ENCODE measurements at places on chromosomes 16 and 17.
A peak's percentile ranks its signal among the peaks of the same experiment; 100 is the strongest.

- peak overlapping the region; percentile 41 for H3K4me3 ChIP-seq
Measured at GRCh38 chr16:3188925-3189825, 1.2 kb downstream of the OR1F1 start.

- no peaks in the 10 kb centered on the region for H3K36me3 ChIP-seq
- DNase-seq: no peak
- H3K27ac ChIP-seq: no peak overlapping the region
- H3K4me1 ChIP-seq: no peaks in the 10 kb centered on the region
- peaks cover 3% of the 10 kb centered on the region for H3K27me3 ChIP-seq
Measured at GRCh38 chr17:58279736-58280479, 827 bp downstream of the MPO start.

- H3K27me3 ChIP-seq: no peaks in the 10 kb centered on the region
- no peaks in the 10 kb centered on the region for H3K36me3 ChIP-seq
- no peak for DNase-seq
- H3K4me3 ChIP-seq: no peak overlapping the region
- no peak overlapping the region for H3K27ac ChIP-seq
Measured at GRCh38 chr16:35792516-35793285, 2333.3 kb downstream of the TP53TG3F start.

DNA sequence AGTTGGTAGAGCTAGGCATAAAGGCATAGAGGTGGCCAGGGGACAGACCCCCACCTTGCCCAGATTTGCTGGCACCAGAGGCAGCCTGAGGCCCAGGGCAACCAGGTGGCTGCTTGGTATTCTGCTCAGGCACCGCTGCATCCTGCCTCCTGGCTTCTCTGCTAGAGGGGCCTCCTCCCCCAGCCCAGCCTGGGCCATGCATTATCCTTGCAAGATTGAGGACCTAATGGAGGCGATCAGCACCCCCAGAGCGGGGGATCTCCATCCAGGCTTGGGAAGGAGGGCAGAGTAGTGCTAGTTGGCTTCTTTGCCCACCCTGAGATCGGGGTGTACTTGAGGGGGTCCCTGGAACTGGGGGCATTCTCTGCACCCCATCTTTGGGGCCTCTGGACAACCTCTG, 23.8 kb downstream of the CDK5RAP3 start:
- no peaks in the 10 kb centered on the region for H3K4me1 ChIP-seq
- H3K27ac ChIP-seq: no peak overlapping the region
- no peak for DNase-seq
- no peak overlapping the region for H3K4me3 ChIP-seq
- H3K27me3 ChIP-seq: no peaks in the 10 kb centered on the region

- no peak for DNase-seq
- H3K4me1 ChIP-seq: no peaks in the 10 kb centered on the region
- no peaks in the 10 kb centered on the region for H3K36me3 ChIP-seq
Measured at GRCh38 chr17:2770129-2770528, 20.7 kb upstream of the CCDC92B start.

GRCh38 chr16:15440852-15441251, 6.5 kb downstream of the BMERB1 start:
- peaks cover under 1% of the 10 kb centered on the region for H3K27me3 ChIP-seq
- H3K27ac ChIP-seq: no peak overlapping the region
- no peaks in the 10 kb centered on the region for H3K4me1 ChIP-seq
- no peak overlapping the region for H3K4me3 ChIP-seq
- DNase-seq: no peak

DNA sequence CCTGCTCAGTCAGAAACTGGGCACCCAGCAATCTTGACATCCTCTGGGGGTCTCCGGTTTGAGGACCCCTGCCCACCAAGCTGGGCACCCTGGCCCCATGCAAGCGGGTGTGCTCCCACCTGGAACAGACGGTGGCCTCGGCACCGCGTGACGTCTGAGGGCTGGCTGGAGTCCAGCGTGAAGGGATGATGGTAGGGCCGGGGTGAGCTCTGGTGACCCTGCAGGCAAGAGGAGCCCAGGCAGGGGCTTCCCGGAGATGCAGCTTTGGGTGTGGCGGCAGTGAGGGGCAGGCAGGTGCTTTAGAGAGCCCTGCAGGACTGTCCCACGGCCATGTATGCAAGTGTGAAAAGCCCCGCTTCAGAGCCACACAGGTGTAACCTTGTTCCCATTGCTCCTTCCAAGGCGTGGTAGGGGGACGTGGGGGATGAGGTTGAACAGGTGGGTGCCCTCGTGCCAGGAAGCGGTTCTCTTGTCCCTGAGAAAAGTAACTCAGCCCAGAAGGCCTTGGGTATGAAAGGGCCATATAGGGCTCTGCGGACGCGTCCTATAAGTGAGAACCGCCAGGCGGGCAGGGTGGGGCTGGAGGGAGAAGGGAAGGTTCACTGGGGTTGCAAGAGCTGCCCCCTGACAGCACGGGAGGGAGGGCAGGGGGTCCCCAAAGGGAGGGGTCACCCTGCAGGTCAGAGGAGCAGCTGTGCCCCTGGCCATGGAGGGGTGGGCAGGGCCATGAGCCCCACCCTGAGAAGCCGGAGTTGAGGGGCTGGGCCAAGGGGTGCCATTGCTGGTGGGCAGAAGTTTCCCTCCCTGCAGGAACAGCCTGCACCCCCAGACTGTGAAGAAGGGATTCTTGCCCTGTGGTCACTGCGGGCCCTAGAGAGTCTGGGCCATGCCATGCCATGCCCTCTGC, 9.2 kb downstream of the RGS11 start:
- H3K4me1 ChIP-seq: no peaks in the 10 kb centered on the region
- no peak overlapping the region for H3K4me3 ChIP-seq
- H3K36me3 ChIP-seq: peaks cover 22% of the 10 kb centered on the region
- H3K27me3 ChIP-seq: no peaks in the 10 kb centered on the region
- DNase-seq: no peak

- no peak overlapping the region for H3K4me3 ChIP-seq
- no peak for DNase-seq
- no peaks in the 10 kb centered on the region for H3K4me1 ChIP-seq
- no peaks in the 10 kb centered on the region for H3K27me3 ChIP-seq
Measured at GRCh38 chr17:71339206-71339605, 781.6 kb upstream of the SOX9 start.

GRCh38 chr16:79269211-79269863, 331.2 kb downstream of the MAF start:
- H3K27me3 ChIP-seq: no peaks in the 10 kb centered on the region
- H3K36me3 ChIP-seq: no peaks in the 10 kb centered on the region
- H3K4me1 ChIP-seq: peaks cover 52% of the 10 kb centered on the region
- DNase-seq: no peak

GRCh38 chr17:40177275-40177874, at the start of gene RAPGEFL1:
Gene RAPGEFL1 (plus strand): TSS chr17:40177470. CDS start chr17:40177862, 392 bp downstream.
- peak; percentile 70 for DNase-seq
- no peak within 1 kb of the TSS for H3K27ac ChIP-seq
- peaks cover 2% of the 10 kb centered on the region for H3K36me3 ChIP-seq

DNA sequence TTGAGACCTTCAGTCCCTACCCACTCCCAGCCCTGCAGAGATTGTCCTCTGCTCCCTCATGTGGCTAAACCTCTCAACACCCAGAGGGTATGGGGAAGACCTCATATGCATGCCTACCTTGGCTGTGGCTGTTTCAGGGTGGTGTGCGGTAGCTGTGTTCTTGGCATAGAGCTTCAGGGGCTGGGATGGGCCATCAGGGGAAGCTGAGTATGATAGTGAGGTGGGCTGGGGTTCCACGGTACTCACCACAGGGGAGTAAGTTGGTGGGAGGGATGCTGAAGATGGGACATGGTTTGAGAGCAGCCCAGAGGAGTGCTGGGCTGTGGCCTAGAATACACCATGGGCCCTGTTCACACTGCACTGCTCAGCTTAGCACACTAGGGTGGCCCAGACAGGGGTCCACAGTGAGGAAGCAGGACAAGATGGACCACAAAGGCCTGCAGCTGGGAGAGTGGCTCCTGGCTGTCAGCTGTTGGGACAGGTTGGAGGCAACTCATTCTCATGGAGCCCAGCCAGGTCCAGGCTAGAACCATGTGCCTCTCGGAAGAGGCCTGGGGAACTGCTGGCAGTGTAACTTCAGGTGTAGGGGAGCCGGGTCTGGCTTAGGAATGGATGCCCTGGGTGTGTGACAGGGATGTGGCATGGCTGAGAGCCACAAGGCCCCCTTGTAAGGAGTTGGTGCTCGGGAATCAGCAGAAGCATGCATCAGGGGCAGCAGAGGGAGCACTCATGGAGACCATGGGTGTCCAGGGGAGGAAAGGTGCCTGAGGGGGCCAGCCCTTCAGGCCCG, 3.1 kb downstream of the MFAP4 start:
- H3K27me3 ChIP-seq: no peaks in the 10 kb centered on the region
- peaks cover 22% of the 10 kb centered on the region for H3K36me3 ChIP-seq
- no peak overlapping the region for H3K4me3 ChIP-seq
- H3K27ac ChIP-seq: no peak overlapping the region

DNA sequence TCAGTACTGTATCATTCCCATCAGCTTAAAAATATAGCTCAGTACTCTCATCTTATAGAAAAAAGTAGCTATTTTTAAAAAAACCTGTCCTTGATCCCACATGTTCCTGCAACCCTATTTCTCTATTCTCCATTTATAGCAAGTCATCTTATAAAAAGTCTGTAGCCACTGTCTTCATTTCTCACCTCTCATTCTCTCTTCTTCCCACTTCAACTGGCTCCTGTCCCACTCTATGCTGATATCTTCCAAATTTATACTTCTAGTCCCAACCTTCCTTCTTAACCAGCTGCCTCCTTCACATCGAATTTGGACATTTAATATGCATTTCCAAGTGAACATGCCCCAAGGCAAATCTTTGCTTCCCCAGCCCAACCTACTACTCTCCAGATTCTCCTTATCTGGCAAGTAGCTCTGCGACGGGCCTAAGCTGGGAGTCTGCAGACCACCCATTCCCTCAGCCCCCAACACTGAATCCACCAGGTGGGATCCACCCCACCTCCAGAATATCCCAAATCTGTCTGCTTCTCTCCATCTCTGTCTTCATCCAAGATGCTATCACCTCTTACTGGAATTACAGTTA, 52.0 kb upstream of the TANC2 start:
- H3K4me3 ChIP-seq: no peak overlapping the region
- H3K36me3 ChIP-seq: no peaks in the 10 kb centered on the region
- no peak overlapping the region for H3K27ac ChIP-seq
- H3K4me1 ChIP-seq: no peaks in the 10 kb centered on the region
- no peaks in the 10 kb centered on the region for H3K27me3 ChIP-seq
- no peak for DNase-seq

- no peak for DNase-seq
- no peaks in the 10 kb centered on the region for H3K27me3 ChIP-seq
- H3K4me1 ChIP-seq: no peaks in the 10 kb centered on the region
- no peaks in the 10 kb centered on the region for H3K36me3 ChIP-seq
- H3K4me3 ChIP-seq: no peak overlapping the region
- H3K27ac ChIP-seq: no peak overlapping the region
Measured at GRCh38 chr16:9457215-9457614, 365.8 kb downstream of the HAPSTR1 start.

DNA sequence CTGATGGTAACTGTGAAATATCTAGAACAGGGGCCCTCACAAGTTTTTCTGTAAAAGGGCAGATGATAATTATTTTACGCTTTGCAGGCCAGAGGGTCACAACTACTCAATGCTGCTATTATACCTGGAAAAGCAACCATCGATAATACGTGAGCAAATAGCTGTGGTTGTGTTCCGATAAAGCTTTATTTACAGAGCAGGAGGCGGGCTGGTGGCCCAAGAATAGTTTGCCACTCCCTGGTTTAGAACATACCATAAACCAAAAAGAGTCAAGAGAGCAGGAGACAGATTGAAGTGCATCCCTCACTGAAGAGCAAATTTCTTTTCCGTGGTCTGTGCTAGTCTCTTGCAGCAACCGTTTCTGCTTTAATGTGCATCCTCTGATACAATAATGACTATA, 77.9 kb upstream of the DYNLRB2 start:
- H3K27me3 ChIP-seq: no peaks in the 10 kb centered on the region
- no peak for DNase-seq
- H3K27ac ChIP-seq: no peak overlapping the region
- no peak overlapping the region for H3K4me3 ChIP-seq
- H3K4me1 ChIP-seq: no peaks in the 10 kb centered on the region

DNA sequence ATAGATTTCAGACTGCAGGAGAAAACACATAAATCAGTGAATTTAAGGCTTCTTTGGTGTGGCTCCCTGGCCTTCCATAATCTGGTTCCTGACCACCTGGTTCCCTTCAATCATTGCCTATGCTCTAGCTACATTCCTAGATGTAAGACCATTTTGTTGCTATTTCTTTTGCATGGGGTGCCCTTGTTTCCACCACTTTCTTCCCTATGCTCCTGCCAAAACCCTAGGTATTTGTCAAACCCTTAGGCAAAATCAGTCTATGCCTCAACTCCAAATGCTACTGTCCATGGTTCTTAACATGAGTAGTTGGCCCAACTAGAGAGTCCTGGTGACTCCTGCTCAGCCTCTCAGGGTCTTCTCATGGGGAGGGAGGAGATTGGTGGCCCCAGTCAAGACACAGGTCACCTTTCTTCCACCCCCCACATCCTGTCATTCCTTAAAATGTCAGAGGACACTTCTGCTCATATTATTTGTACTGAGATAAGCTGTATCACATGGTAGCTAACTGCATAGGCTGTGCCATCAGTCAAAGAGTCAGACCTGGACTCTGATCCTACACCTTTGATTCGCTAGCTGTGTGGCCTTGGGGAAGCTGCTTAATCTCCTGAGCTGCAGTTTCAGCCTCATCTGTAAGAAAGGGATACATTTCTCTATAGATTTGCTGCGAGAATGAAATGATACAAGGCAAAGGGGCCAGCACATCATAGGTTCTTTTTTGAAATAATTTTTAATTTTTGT, 15.0 kb downstream of the ACSM5 start:
- no peaks in the 10 kb centered on the region for H3K36me3 ChIP-seq
- H3K27ac ChIP-seq: no peak overlapping the region
- DNase-seq: no peak

DNA sequence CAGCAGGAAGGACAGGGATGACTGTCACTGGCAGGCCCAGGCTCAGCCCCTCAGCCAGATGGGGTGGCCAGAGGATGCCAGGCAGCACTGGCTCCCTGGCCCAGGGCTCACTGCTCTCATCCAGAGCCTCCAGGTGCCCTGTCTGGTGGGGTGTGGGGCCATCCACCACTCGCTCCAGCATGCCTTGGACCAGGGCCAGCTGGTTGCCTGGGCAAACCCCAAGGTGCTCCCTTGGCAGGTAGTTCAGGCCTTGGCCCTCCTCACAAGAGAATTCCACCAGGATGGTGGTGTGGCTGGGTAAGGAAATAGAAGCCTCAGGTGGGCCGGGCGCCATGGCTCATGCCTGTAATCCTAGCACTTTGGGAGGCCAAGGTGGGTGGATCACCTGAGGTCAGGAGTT, 29.4 kb downstream of the LGALS9 start:
- H3K36me3 ChIP-seq: no peaks in the 10 kb centered on the region
- no peak overlapping the region for H3K4me3 ChIP-seq
- DNase-seq: no peak
- no peaks in the 10 kb centered on the region for H3K27me3 ChIP-seq
- H3K4me1 ChIP-seq: no peaks in the 10 kb centered on the region

DNA sequence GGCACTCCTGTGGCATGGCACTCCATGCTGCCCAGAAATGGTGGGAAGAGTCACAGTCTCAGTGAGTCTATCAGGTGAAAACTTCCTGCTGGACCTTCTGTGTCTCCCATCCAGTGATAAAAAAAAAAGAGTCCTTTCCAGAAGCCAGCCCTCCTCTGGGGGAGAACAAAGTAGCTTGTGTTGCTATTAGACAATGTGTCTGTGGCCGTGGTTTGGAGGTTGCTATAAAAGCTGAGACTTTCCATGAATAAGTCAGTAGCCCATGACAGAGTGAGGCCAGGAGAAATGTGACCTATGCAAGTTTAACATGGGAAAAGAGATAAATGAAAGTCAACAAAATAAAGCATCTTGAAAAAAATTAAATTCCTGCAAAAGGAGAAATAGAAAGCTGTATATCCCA, 250.7 kb upstream of the MON1B start:
- no peak overlapping the region for H3K4me3 ChIP-seq
- H3K27me3 ChIP-seq: no peaks in the 10 kb centered on the region
- no peaks in the 10 kb centered on the region for H3K4me1 ChIP-seq
- H3K36me3 ChIP-seq: no peaks in the 10 kb centered on the region
- DNase-seq: no peak
